ENCODE measurements at places on chromosomes 11 and 22.

GRCh38 chr11:103086461-103086860 is 5.5 kb downstream of the DCUN1D5 start:
- DNase-seq: no peak

DNA sequence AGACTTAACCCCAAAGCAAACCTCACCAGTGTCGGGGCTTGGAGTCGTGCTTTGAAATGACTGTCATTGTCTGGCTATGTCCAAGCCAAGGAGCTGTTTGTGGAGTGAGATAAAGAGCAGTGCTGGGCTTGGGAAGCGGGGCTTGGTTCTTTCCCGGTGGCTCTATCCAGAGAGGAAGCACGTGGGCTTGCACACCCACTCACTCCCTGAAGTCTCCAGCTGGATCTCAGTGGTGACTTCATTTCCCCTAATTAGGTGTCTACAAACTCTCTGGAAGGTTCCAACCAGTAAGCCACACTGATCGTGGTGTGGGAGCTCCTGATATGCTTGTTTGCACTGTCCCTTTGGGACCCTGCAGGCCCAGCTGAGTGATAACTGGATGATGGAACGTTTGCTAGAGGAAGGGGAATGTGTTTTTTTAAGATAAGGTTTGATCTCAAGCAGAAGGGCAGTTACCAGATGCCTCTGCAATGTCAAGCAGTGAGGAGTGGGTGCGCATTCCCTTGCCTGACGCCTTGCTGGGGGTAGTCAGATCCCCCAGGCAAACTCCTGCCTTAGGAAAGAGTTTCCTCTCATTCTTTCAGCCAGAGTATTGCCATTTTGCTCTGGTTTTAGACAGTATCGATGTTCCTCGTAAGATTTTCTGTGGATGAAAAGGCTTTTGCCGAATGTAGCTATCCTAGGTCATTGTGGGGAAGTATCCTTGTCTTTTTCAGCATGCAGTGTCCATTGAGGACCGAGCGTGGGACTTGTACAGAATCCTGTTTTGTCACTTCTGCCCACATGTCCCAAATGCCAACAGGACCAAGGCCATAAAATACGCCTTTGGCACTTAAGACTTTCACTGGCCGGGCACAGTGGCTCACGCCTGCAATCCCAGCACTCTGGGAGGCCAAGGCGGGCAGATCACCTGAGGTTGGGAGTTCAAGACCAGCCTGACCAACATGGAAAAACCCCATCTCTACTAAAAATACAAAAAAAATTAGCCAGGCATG is 90.9 kb downstream of the MICAL2 start:
- no peak for DNase-seq

DNA sequence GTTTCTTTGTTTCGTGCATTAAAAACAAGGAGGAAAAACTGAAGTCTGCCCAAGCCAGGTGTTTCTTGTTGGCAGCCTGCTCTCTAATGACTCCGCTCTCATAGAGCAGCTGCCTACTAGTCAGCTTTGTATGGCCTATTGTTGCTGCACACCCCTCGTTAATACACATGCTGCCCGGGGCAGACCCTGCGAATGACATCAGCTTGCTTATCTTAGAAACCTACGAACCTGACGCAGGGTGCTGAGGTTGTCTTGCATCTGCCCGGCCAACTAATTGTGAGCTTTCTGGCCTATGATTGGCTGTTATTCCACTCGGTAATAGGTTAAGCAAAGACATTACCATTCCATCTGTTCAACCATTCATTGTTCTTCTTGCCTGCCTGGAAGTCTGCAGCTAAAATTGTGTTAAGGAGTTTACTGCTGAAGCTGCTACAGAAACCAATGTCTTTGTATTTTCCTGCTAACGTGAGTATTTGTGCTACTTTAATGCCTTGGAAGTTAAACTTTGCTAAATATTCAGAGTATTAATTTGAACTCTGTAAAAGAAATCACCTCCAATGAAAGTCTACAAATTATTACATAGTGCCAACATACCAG is 37.5 kb downstream of the ZC3H12C start:
- no peak for DNase-seq

DNA sequence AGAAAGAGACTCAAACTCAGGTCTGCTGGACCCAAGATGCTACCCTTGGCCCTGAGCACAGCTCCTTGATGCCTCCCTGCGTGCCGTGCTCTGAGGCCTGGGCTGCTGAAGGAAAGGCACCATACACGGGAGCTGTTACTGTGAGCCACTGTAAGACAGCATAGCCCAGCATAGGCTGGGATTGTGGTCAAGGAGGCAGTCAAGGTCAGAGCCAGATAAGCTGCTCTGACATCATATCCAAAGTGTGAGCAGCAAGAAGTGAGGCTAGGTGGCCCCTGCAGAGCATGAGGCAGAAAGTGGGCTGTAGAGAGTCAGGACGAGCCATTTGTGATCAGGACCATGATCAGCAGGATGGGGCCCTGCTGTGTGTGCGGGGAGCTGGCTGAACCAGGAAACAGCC is 7.7 kb downstream of the SLC22A8 start:
- DNase-seq: no peak

DNA sequence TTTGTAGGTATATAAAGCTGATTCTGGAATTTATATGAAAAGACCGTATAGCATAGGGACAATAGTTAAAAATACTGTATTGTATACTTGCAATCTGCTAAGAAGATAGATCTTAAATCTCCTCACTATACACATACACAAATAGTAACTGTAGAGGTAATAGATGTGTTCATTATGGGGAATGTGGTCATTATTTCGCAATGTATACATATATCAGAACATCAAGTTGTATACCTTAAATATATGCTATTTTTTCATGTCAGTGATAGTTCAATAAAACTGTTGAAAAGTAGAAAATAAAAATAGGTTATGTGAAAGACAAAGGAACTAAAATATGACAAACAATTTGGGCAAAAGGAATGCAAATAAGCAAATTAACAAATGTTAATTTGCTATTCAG is 35.2 kb upstream of the LIN7C start:
- no peak for DNase-seq

- no peak for DNase-seq
These were observed 13.6 kb upstream of the LGR4 start for GRCh38 chr11:27485930-27486773.

DNA sequence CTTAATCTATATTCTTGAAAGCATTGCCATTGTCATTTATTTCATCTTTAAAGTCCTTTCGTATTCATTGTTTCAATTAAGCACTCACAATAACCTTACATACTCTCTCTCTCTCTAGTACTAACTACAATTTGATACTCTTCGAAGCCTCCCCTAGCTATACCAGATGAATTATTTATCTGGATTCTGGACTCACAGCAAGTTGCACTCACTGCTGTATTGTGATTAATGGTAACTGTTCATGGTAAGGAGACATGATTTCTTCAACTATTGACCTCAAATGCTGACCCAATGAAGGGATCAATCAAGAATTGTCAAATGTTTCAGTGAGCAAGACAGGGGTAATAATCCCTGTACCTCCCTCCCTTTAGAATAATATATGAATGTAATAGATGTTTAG is 6.0 kb upstream of the OR52B6 start:
- DNase-seq: no peak

DNA sequence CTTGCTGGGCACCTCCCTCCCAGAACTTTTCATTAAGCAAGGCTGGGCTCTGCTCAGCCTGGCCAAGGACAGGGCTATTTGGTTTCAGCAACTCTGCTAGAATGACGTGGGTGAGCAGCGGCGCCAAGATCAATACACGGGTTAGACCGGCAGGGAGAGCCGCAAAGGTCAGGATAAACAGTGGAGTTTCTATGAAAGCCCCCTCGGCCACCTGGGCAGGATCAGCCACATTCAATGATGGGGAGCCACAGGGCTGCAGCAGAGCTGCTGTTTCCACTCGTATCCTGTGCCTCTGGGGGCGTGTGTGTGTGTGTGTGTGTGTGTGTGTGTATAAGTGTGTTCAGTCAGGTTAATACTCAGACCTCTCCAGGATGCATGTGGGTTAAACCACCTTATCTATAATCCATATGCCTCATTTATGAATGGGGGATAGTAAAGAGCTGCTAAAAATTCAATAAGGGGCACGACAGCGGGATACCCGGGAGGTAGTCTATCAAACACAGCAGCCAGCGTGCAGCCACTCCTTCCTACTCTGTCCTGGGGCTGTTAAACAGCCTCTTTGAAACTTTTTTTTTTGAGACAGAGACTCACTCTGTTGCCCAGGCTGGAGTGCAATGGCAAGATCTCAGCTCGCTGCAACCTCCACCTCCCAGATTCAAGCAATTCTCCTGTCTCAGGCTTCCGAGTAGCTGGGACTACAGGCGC is 34.8 kb downstream of the MYH9 start:
- no peak for DNase-seq

GRCh38 chr11:2156416-2157182 is 4.4 kb downstream of the INS start:
- peak; percentile 64 for DNase-seq
